GM18507 (cell line): ENCODE measurements at places on chromosomes 4 and X.

- no peak for DNase-seq
Observed at GRCh38 chrX:138756234-138756633, 44.7 kb upstream of the FGF13 start.

DNA sequence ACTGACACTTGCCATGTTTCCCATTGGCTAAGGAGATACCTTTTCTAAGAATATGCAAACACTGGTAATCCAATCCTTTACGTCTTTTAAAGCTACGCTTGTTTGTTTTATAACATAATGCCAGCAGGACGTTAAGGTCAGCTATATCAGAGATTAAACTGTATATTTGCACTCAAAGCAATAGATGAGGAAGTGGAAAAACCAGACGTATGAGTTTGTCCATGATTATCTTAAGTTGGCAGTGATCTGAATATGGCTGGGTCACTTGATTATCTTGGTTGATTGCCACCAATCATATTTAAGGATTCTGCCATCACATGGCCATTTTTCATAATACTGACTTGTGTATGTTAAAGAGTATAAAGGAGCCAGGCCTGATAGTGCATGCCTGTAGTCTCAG, 19.4 kb downstream of the TMSB4X start:
- DNase-seq: no peak

- no peak for DNase-seq
Observed at GRCh38 chr4:81599742-81600380, 128.2 kb upstream of the RASGEF1B start.

DNA sequence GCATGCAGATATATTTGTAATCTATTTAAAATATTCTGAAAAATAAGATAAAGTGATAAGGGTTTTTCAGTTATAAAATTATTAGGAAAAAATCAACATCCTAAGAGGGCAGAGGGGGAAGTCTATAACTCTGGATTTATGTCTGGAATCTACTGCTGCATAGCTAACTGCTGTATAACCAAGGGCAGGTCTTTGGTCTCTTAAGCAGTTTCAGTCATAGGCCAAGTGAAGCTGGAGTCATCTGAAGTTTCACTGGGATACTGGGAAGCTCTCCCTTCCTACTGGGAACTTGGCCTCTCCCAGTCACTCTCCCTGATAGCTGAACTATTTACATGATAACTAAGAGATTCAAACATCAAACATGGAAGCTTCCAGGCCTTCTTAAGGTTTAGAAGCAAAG, 1409.9 kb upstream of the PCDH7 start:
- no peak for DNase-seq

DNA sequence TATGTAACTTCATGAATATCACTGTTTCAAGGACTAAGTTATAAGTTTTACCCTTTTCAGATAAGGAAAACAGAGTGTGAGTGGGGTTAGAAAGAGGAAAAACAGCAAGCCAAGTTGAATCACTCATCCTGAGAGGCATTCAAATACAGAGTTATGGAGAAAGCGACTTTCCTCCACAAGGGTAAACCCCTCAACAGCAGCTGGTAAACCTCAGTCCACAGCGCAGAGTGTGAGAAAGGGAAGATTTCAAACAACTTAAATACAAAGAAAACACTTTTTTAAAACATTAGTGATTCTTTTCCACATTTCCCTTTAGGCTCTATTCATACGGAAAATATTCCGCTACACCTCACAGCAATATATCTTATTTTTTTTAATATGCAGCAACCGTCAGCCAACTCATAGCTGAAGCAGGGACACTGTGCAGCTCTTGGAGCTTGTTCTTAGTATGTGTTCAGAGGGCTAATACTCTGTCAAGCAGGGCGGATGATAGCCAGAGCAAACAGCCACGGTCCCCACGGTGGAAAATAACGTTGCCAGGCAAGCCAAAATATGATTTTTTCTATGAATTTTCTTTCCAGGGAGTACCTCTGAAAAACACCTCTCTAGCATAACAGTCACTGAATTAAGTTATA, 488.9 kb upstream of the FAT1 start:
- DNase-seq: no peak

- DNase-seq: no peak
Observed at GRCh38 chrX:85215946-85216345, 27.6 kb downstream of the SATL1 start.

GRCh38 chr4:185721190-185722028, 90.6 kb downstream of the SORBS2 start:
- DNase-seq: no peak

GRCh38 chr4:38489011-38489861, 174.8 kb upstream of the KLF3 start:
- DNase-seq: no peak

DNA sequence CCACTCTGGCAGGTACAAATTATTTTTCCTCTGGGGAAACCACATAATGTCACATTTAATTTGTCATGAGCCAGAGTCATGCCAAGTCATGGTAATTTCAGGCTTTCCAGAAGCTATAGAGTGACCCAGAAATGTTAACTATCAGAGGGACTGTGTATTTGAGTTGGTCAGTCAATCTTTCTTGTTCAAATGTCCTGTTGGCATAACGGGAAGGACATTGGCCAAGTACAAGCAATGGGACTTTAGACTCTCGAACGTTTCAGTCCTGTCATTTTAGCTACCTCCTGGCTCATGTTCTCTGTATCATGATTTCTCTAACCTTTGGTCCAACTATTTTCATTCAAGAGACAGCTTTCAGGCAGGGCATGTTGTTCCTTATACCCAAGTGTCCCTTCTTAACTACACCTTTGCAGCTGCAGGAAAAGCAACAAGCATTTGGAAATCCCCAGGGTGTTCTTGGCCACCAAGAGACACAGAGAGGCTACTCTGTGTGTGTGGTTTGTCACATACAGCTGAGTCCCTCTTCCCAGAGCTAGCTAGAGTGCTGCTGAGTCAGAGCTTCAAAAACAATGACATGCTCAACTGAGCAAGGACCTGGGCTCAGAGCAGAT, 142.6 kb downstream of the EGF start:
- DNase-seq: peak; percentile 23

DNA sequence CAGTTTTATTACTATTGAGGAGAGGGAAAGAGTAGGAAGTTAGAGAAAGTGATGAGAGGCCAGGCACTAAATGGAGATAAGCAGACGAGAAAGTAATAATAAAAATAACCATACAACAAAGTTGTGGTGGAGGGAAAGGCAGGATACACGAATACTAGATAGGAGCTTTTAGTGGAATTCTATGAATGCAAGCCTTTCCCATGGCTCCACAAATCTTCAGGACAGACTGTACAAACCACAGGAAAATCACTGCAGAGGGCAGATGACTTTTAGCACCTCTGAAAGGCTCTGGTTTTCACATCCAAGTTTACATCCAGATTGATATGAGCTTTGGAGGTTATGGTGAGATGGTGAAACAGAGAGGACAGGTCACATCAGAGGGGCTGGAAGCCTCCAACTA, 41.5 kb downstream of the TNIP3 start:
- no peak for DNase-seq

GRCh38 chr4:2535376-2536192, 863 bp upstream of the FAM193A start:
- no peak for DNase-seq

- DNase-seq: no peak
Observed at GRCh38 chrX:11241720-11242119, 51.5 kb upstream of the AMELX start.

DNA sequence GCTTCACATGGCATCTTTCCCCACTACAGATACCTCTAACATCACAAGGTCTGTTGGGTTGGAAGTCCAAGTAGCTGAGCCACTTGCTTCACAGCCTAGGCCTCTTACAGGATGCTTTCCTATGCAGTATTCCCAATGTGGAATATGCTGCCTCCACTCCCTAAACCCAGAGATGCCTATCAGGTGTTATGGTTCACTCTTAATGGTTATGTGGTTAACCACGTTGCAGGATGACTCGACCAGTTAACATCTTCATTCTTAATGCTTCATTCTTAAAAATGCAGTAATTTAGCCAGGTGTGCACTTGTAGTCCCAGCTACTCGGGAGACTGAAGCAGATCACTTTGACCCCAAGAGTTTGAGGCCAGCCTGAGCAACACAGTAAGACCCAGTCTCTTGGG, 24.2 kb downstream of the HAUS3 start:
- DNase-seq: no peak

GRCh38 chr4:186934841-186935443, 211.3 kb upstream of the FAT1 start:
- no peak for DNase-seq

- DNase-seq: no peak
Observed at GRCh38 chr4:25144870-25145481, 15.3 kb downstream of the SEPSECS start.

DNA sequence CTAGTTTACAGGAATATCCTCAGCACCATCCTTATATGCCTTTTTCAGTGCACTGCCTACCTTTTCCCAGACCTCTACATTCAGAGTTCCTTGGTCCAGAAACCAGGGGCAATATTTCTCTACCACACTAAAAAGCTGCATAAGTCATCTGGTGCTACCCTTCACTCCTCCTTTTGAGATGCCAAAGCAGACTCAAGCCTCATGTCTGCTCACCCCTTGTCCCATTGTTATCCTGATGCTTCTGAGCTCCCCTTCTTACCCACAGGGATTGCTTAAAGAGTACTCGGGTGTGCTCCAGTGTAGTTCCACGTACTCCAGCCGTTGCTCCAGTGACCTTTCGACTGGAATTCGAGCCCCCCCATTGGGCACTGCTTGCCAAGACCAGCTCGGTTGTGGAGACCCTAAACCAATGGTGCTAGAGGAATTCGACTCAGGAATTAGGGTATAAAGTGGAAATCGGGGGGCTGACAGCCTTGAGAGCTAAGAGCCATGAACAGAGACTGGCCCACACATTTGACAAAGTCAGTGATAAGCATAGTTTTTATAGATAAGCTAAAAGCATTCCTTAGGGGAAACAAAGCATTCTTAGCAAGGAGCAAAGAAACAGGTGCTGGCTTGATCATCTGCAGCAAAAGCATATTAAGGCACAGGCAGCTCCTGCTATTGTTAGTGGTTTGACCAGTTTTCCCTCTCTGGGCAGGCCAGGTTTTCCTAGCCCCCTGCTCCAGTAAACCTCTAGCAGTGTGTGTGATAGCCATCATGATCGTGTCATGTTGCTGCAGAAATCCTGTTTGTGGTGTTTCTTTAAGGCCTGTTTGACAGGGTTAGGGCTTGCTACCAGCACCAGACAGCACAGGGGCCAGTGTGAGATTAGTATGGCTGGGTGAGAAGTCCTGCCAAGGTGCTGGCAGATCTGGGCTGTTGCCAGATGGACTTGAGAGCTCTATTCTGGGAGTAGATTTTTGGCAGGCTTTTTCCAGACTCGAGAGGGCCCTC, 57.5 kb upstream of the WDR1 start:
- DNase-seq: no peak

DNA sequence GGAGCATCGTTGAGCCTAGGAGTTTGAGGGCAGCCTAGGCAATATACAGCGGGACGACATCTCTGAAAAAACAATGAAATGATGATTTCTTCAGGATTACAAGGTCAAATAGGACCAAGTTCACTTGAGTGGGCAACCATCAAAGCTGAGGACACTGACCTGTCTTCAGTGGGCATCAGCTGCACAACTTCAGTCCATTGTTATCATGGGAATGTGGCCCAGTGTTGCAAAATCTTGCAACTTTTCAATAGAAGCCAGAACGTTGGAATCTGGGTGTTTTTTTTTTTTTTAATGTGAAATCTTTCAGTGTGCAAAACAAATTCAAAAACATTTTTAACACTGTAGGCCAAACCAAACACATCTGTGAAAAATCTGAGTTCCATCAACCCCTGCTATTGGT, 155.4 kb upstream of the PLAC1 start:
- DNase-seq: no peak

GRCh38 chrX:9420275-9421265, 44.3 kb upstream of the TBL1X start:
- no peak for DNase-seq

- DNase-seq: no peak
Observed at GRCh38 chr4:120853161-120853935, 69.2 kb downstream of the PRDM5 start.

- DNase-seq: no peak
Observed at GRCh38 chrX:64571011-64571410, 175.8 kb upstream of the MTMR8 start.

DNA sequence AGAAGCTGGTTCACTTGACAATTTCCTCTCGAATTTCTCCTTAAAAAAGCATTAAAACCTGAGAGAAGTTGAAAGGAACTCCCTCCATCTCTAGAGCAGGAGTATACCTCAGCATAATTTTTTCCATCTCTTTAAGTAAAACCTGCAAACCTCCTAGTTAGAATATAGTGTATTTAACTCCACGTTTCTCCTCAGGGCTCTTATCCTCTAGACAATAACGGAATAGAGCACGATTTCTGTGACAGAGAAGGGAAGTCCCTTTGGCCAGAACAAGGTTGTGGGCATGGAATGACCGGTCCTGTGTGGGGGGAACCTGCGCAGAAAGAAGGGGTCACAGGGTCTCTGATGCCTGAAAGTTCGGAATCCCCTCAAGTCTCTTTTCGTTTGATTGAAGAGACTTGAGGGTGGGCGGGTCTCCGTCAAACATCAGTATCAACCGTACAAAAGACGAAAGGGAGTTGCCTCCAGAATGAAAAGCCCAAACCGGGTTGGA, 697 bp downstream of the ZNF280C start:
- DNase-seq: no peak

DNA sequence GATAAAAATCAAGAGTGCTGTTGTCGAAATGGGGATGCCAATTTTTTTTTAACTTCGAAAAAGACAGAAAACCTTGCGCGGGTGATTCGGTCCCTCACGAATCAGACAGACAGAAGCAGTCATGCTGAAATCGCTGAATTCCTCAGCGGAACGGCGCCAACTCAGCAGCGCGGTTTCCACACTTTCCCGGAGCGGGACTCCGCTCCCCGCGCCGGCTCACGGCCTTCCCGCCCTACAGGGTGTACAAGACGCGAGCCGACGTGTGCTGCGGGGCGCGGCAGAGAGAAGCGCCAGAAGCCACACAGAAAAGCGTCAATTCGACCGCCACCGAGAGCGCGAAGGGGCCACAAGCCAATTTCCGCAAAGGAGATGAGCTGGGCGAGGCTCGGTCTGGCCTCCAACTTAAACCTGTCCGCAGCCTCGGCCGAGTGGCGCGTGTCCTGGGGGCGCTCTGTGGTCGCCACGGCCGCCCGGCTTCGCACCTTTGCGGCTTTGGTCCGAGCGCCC, 1.3 kb downstream of the NEXMIF start:
- no peak for DNase-seq

DNA sequence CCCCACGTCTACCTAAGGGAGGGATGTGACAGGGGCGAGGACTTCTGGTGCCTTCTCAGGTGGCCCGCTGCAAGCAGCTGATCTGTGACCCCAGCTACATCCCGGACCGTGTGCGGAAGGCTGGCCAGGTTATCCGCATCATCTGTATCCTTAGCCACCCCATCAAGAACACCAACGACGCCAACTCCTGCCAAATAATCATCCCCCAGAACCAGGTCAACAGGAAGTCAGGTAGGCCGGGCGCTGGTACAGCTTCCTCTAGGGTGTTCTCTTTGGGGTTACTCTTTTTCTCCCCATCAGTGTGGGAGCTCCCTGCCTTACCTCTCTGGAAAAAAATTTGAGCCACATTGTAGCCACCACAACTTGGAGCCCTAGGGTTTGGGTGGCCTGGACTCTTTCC, 2.4 kb upstream of the FAM50A start:
- DNase-seq: no peak
